ENCODE measurements at places on chromosomes 11 and 22.
A peak's percentile ranks its signal among the peaks of the same experiment; 100 is the strongest.

DNA sequence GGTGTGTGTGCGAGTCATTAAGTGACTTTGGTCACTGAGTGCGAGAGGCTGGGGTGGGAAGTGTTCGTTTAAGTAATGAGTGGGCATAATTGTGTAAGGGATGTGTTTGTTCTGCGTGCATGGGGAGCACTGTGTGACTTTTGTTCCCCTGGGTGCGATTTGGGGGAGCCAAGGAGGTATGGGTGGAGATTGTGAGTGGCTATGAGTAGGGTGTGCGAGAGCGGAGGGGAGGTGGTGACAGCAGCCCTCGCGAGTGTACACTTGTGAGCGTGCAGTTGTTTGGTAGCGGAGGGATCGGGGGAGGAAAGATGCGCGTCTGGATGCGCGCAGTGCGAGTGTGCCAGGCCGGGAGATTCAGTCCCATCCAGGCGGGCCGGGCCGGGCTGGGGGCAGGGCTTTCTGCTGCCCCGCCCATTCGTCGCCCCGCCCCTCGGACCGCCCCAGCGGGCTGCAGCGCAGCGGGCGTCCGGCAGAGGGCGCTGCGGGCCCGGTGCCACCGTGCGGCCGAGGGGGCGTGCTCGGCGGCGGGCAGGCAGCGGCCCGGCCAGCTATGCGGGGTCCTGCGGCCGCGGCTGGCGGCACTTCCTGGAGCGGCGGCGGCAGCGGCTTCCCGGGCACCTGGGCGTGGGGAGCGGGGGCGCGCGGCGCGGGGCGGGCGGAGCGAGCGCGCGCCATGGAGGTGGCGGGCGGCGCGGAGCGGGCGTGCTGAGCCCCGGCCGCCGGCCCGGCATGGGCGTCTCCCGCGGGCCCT, at the start of gene DGKZ:
DGKZ (plus strand) TSS at position 578 of the 751 bp plus-strand sequence. CDS start 197 bp downstream, outside the sequence.
- peak; percentile 89 for DNase-seq

DNA sequence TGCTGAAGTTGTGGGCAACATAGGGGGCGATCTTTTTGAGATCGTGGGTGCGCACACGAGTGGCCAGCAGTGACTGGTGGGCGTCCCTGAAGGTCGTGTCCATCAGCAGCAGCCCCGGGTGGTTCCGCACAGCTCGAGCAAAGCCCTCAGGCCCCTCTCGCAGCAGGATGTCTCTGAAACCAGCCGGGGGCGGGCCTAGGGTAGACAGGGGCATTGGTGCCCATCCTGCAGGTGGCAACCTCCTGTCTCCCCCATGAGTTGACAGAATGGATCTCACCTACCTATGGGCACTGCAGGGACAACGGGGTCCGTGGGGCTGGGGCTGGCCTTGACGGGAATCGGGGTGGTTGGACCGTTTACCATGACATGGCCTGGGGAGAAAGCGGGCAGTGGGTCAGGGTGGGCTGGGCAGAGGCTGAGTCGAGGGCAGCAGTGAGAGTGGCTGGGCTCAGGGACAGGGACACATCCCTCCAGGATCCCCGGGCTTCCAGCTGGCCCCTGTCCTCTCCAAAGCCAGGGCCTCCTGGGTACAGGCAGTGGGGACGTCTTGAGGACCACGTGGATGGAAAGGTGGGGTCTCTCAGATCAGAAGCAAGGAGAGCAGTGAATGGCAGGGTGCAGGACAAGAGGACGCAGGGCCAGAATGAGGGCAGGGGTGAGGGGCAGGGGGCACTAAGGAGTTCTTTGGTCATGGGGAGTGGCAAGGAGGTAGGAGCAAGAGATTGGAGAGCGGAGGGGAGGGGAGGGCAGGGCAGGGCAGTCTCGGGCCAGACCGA, 4.2 kb upstream of the LRFN4 start:
- DNase-seq: no peak

DNA sequence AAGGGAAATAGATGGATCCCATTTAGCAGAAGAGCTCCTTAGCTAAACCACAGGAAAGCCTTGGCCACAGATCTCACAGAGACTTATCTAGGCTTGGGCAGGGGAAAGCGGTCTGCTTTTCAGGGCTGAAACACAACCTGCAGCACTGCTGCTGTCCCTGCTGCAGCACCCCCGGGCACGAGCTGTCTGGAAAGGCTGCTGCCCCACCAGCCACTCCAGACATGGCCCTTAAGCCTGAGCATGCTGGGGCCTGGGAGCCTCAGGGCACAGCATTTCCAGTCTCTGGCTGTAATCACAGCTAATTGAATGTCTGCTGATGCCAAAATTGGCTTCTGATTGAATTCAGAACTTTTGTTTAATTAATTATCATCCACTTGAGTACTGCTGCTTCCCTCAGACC, 115.0 kb downstream of the TMPRSS5 start:
- DNase-seq: no peak

GRCh38 chr11:48093323-48093722, 113.0 kb downstream of the PTPRJ start:
- DNase-seq: no peak

DNA sequence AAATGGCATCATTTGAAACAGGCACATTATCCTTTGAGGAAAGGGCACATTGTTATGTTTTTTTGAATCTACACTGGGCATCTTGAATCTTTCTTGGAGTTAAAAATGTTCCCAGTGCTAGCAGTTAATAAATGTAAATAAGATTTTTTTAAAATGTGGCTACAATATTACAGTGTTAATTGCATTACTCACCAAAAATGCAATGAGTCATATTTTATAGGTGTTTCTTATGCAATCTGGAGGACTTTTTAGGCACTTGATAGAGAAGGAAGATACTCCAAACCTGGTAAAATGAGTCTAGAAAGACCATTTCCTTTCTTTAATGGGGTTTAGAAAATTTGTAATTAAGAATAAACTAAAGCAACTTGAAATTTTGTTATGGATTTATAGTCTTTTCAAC, 238.0 kb downstream of the METTL15 start:
- no peak for DNase-seq

GRCh38 chr11:10428453-10428852, 26.6 kb upstream of the AMPD3 start:
- DNase-seq: no peak

DNA sequence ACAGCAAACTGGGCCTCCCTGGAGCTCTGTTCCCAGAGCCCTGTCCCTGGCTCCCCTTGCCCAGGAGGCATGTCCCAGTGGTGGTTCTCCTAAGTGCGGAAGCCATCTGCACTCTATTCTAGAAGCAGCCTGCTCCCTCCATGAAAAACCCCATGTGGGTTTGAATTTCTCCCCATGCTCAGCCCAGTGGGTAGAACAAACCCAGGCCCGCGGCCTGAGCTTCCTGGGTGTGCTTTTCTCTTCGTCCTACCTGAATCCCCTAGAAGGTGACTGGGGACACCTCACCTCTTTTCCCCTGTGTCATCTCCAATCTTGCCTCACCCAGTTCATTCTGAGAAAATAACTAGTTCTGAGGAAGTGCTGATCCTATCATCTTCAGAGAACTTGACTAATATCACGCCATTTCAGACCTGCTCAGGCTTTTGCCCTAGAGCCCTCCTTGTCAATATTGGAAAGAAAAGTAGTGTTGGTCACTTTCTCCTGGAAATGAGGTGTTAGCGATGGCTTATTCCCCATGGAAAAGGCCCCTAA, 15.9 kb downstream of the IL10RA start:
- DNase-seq: peak; percentile 94

GRCh38 chr22:33315117-33315516, 256.9 kb upstream of the SYN3 start:
- DNase-seq: no peak

GRCh38 chr11:76805206-76805913, 22.2 kb downstream of the TSKU start:
- no peak for DNase-seq

DNA sequence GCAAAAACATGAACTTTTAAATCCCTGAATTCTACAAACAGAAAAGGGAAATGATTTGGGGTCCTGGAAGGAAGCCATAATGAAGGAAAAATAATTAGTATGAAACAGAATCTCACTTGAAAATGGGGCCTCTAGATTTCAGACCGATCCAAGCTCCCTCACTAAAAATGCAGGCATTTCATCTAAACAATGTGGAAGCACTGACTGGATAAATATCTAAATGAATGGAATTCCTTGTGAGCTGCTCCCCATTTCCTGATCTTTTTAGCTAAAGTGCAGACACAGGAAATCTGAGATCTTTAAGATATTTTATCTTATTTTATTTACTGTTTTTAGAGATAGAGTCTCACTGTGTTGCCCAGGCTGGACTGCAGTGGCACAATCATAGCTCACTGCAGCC, 1255.8 kb downstream of the LRRC4C start:
- DNase-seq: no peak

DNA sequence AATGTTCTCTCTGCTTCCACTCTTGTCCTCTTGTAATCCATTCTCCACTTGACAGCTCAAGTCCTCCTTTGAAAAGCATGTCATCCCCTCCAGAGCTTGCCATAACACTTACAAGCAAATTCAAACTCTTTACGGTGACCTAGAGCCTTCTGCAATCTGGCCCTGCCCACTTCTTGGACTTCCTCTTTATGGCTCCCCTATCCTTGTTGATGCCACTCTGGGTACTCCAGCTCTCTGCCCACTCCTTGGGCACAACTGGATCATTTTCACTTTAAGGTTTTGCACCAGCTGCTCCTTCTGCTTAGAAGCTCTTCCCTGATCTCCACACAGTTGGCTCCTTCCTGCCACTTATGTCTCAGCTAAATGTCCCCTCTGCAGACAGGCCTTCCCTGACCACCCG, 217.9 kb downstream of the DSCAML1 start:
- DNase-seq: no peak

DNA sequence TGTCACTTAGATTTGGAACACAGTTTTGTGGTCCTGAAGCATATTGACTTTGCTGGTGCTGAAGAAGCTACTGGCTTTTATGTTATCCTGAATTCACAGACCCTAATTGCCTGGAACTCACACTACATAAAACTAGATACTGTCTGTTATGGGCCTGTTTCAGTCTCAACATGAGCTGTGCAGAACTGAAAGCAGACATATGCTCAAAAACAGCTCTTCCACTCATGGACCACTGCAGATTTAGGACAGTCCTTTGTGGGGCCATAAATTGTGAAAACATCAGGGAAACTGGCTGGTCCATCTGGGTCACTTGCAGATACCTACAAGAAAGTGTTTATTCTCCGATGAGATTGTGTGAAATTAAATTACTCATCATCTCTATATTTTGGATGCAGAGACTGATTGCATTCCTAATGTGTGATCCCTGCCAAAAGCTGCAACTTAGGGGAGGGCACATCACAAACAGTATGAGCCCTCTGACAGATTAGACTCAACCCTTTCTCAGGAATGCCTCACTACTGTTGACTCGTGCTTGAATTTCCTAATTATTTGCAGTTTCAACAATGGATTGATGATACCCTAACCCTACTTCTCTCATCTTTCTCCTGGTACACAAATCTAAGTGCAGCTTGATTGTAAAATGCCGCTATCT, 10.2 kb upstream of the CLNS1A start:
- no peak for DNase-seq

DNA sequence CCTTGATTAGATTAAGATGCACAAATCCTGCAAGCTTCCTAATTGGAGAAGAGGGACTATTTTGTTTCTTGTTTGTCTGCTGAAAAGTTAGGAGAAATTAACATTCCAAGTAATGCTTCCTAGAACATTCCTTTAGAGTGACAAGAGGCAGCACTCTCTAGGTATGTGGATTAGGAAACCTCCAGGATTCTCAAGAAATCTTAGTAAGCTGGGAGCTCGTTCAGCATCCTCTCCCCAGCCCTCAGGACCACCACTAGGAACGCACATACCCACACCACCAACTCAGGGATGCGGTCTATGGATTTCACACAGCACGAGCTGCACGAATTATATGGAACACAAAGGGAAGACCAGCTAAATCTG, 52.9 kb downstream of the NCAPD3 start:
- DNase-seq: no peak

GRCh38 chr11:31995032-31995431, 95.8 kb upstream of the RCN1 start:
- no peak for DNase-seq

Data from CD4-positive, alpha-beta T cell treated with Interleukin-2 at 100 ng/mL for 4 hours (primary cell).